ENCODE measurements at places on chromosomes 16 and 17.

DNA sequence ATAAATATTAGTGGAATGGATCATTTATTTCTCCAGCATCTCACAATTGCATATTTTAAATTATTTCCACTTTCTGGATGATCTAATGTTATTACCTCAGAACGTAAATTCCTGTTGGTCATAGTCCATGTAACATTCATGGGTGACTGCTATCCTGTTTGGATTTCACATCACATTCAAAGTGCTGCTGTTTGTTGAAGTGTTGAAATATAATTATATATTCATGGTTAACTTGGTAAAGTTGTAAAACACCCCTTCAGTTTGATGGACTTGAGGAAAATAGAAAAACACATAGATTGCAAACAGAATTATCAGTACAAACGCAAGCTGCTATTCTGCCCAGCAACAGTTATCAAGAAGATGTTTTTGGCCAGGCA, 59.6 kb downstream of the TANGO6 start:
- no peak for DNase-seq

GRCh38 chr17:83190601-83191387, 111.4 kb downstream of the METRNL start:
- DNase-seq: no peak

- DNase-seq: no peak
Observed at GRCh38 chr16:28863929-28864793, 518 bp downstream of the SH2B1 start.

DNA sequence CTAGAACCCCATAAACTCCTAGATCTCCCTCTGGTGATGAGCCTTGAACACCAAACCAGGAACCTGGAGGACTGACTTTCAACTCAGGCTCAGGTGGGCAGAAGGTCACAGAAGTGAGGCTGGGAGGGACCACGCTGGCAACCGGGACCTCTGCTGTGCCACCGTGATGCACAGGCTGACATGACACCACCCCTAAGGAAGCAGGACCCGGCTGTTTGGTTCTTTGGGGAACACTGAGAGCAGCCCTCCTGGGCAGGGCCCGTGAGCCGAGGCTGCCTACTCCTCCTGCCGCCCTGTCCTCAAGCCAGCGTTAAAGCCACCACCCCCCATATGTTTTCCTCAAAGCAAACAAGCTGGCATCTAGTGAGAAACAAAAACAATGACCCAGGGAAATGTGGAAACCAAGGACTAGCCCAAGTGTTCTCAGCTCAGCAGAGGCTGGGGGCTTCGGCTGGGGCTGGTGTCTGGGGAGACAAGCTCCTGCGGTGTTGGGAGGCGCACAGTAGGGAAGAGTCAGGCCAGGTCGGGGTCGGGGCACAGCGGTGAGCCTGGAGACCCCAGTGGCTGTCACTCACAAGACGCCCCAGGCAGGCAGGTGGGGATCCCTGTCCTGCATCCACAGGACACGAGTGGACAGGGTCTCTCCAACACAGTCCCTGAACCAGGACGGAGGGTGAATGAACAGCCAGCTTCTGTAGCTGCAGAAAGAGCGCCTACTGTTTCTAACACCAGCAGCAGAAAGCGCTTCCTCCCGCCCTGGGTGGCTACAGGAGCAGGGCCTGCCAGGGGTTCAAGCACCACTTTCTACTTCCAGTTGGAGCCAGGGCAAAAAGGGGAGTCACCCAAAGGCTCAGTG, 1.7 kb downstream of the SMIM5 start:
- DNase-seq: no peak

- no peak for DNase-seq
Observed at GRCh38 chr17:44110011-44110686, 13.3 kb downstream of the HDAC5 start.

GRCh38 chr17:37888881-37889280, 35.3 kb upstream of the TBC1D3K start:
- DNase-seq: no peak

DNA sequence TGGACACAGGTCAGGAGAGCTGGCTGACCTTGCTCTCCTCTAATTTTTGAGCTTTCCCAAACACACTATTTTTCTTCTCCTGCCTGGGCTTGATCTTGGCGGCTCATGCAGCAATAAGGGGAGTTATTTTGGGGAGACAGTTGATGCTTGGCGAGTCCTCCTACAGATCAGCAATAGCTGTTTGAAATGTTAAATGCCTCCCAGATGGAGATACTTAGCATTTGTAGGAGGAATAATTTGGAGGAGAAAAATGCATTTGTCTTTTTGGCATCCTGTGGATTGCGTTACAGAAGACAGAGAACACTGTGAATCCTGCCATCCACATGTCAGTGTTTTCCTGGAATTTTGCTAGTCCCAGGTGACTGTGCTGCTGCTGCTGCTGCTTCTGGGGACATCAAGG, 328.0 kb upstream of the XYLT1 start:
- DNase-seq: no peak

- no peak for DNase-seq
Observed at GRCh38 chr17:36755586-36755985, 154.2 kb downstream of the MRM1 start.

DNA sequence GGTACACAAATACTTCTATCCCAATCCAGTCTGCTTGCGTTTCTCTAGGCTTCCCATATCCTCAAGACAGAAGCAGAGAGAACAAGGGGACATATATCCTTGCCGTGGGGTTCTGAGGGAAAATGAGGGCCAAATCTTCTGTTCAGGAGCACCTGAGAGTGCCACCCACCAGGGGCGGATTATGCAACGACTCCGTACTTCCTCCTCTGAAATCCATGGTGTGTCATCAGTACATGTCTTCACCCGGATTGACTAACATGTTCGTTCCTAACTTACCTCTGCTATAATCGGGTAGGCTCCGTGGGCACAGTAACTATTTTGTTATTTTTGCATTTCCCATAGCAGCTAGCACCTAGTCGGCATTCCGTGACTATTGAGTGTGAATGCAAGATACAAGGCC, 7.8 kb upstream of the ZNF200 start:
- no peak for DNase-seq

DNA sequence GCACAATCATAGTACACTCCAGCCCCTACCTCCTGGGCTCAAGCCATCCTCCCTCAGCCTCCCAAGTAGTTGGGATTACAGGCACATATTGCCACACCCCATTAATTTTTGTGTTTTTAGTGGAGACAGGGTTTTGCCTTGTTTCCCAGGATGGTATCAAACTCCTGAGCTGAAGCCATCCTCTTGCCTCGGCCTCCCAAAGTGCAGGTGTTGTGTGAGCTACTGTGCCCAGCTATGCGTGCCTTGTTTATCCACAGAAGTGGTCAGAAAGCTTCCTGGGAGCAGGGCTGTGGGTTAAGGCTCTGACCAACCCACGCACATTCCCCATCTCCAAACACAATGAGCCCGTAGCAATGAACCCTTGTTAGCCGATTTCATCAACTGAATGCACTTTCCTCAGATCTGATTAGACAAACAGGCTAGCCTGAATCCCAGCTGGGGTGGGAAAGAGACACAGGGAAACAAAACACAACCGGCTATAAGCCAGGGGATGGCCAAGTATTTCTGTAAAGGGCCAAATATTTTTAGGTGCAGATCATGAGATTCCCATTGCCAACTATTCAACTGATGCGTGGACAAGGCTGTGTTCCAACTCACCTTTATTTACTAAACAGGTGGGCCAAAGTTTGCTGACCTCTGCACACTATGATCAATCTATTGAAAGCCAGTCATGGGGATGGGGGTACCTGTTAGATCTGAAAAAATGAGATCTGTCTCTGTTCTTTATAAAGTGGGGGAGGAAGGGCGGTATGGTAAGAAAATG, 193.6 kb downstream of the CPPED1 start:
- DNase-seq: no peak

- DNase-seq: no peak
Observed at GRCh38 chr16:85757341-85757822, 6.5 kb upstream of the C16orf74 start.

DNA sequence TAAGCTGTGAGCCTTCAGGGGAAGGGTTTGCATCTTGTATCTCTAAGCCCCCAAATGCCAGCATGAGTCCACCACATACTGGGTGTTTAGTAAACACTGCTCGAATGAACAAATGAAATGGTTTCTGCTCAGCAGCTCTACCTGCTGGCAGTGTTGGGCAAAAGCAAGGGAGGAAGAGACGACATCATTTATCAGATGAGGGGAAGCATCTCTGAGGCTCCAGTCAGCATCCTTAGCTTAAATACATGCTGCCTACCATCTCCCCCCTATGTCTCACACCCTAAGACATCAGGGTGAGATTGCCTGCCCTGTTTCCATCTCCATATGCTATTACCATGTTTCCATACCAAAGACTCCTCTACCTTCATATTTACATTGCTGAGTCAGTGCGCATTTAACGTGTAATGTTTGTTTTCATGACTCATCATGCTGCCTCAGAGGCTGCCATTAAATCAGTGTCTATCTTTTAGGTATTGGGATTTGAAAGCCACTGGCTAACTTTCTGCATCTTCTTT, 379.8 kb downstream of the UTP18 start:
- DNase-seq: peak; percentile 71

GRCh38 chr17:78680436-78680835, 101.6 kb downstream of the CYTH1 start:
- no peak for DNase-seq

DNA sequence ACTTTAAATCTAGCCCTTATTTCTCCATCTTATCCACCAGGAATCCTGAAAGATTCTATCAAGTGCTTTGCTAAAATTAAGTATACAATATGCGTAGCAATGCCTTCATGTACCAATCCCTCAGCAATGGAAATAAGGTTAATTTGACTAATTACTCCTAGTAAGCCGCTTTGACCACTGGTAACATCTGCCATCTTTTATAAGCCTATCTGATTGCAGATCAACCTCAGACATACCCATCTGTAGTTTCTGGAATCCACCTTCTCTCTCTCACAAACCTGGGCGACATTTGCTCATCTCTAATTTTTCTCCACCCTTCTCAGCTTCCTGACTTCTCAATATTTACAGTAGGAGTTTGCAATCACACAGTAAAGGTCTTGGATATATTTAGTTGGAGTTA, 138.8 kb upstream of the CRHR1 start:
- no peak for DNase-seq

GRCh38 chr17:7019839-7020519, 2.9 kb upstream of the BCL6B start:
- DNase-seq: no peak

- DNase-seq: no peak
Observed at GRCh38 chr16:2237102-2237482, 848 bp downstream of the DNASE1L2 start.

DNA sequence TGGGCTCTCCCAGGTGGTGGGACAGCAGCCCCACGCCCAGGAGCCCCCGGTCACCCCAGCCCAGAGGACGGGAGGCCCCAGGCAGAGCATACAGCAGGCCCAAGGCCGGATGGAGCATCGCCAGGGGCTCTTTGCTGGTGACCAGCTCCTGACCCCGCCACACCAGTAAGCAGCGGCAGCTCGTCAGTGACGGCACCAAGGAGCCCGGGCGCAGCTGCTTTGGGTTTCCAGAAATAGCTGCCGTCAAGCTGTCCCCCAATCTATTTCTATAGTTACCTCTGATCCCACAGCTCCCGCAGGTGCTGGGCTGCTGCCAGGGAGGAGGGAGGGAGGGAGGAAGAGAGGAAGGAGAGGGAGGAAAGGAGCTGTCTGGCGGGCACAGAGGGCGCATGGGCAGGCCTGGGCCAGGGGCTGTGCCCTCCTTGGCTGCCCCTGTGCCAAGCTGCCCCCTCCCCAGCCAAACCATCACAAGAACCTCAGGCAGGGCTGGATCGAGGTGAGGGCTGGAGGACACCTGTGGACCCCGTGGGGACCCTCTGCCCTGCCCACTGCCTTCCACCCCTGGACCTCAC, 10.8 kb upstream of the RASD1 start:
- DNase-seq: no peak

GRCh38 chr16:6192532-6192931, 1094.9 kb upstream of the EEF2KMT start:
- no peak for DNase-seq

DNA sequence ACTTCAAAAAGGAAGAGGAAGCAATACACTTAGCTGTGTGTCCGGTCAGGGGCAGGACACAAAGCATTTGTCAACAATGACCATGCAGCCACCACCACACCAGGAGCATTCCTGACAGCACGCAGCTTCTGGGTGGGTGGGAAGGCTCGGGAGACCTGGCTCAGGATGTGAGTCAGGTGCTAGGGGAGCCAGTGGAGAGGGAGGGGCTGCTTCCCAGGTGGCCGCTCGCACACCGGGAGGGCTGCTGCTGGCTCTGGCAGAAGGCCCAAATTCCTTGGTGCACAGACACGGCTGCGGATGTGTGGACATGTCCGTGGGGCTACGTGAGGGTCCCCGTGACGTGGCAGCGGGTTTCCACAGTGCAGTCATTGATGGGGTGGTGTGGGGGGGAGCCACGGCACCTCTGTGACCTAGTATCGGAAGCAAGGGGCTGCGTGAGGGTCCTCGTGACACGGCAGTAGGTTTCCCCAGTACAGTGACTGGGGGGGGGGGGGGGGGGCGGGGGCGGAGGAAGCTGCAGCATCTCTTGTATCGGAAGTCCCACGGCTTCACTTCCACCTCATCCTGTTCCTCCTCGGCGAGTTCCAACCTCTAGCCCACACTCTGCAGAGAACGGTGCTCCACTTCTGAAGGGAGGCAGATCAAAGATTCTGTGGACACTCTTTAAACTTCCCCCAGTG, 112.8 kb downstream of the ZNF778 start:
- no peak for DNase-seq

DNA sequence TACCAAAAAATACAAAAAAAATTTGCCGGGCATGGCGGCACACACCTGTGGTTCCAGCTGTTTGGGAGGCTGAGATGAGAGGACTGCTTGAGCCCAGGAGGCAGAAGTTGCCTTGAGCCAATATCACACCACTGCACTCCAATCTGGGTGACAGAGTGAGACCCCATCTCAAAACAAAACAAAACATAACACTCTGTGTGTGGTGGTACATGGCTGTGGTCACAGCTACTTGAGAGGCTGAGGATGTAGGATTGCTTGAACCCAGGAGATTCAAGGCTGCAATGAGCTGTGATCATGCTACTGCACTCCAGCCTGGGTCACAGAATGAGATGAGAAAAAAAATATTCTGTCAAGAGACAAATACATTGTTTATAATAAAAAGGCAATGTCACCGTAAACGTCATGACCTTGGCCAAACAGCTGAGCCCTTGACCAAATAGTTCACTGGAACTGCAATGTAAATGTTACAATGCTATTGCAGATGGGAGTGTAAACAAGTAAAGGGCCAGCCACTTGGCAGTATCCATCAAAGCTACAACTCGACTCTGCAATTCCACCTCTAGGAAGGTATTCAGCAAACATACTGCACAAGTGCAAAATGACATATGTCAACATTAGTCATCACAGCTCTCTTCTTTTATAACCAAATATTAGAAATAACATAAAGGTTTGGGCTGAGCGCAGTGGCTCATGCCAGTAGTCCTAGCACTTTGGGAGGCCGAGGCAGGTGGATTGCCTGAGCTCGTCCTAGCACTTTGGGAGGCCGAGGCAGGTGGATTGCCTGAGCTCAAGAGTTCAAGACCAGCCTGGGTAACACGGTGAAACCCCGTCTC, 16.9 kb downstream of the EARS2 start:
- peak; percentile 30 for DNase-seq

Data from Panc1 (cell line).